ENCODE measurements at places on chromosomes 12 and 14.

GRCh38 chr12:46108721-46109120 lies 118.3 kb upstream of the SCAF11 start:
- DNase-seq, result no peak

DNA sequence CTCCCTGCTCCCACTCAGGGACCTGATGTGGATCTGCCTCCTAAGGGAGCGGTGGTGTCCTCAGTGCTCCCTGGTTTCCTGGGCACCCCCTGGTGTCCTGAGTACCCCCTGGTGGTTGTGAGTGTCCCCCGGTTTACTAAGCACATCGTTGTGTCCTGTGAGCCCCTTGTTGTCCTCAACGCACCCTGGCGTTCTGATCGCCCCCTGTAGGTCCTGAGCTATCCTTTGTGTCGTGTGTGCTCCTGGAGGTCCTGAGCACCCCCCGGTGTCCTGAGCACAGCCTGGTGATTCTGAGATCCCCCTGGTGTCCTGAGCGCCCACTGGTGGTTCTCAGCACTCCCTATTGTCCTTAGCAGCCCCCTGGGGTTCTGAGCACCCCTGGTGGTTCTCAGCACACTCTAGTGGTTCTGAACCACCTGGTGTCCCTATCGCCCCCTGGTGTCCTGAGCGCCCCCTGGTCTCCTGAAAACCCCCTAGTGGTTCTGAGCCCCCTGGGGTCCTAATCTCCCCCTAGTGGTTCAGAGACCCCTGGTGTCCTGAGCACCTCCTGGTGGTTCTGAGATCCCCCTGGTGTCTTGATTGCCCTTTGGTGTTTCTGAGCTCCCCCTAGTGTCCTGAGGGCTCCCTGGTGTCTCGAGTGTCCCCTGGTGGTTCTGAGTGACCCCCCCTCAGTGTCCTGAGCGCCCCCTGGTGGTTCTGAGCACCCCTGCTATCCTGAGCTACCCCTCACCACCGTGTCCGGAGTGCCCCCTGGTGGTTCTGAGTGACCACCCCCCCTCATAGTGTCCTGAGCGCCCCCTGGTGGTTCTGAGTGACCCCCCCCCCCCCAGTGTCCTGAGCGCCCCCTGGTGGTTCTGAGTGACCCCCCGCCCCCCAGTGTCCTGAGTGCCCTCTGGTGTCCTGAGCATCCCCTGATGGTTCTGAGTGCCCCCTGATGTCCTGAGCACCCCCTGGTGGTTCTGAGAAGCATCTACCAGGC lies 615.1 kb downstream of the TMEM121 start:
- DNase-seq, result no peak

DNA sequence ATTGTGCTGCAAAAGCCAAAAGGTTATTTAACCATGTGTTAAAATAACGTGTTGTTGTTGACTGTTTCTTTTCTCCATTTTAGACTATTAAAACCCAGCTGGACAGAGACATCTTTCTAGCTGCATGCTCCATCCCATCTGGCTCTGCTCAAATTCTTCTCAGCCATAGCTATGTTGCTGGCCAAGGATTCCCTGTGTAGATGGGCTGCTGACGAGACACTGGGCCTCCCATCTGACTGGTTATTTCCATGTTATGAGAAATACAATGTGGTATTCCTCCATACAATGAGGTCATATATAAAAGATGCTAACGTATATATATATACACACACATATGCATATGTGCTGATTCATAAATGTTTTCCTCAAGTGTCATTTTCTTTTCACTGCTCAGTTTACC lies 30.1 kb downstream of the MED13L start:
- DNase-seq, result no peak

GRCh38 chr12:83476695-83477690 lies 790.3 kb downstream of the TMTC2 start:
- DNase-seq, result no peak

GRCh38 chr12:71730936-71731335 lies 23.7 kb upstream of the RAB21 start:
- no peak for DNase-seq

DNA sequence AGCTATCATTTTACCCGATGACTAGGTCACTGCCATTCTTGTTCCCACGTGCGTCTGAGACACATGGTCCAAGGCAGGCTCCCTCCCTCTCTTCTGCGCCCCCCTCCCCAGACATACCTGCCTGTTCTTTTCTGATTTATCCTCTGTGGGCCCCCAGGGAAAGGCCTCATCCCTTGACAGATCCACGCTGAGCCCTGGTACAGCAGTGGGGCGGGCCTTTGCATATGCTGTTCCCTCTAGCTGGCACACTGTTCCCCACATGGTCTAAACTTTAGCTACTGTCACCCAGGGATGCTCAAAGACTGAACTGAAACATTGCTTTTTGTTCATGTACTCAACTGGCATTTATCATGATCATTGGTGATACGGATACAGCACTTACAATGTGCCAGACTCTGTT lies 122.5 kb downstream of the SCARB1 start:
- DNase-seq, result no peak

DNA sequence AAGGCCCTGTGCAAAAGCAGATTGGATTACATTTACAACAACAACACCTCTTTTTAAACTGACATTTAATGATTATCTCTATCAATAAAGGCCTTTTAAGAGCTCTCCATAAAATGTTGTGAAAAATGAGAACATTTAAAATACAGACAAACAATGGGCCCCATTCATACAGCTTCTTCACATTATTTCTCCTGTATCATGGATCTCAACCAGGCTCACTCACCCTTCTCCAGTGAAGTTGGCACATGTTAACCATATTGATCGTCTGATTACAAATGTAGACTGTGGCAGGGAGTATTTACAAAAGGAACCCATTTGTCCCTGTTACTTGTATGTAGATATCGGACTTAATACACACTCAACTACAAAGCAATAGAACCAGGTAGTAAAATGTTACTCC lies 220.2 kb upstream of the BTG1 start:
- DNase-seq, result no peak

DNA sequence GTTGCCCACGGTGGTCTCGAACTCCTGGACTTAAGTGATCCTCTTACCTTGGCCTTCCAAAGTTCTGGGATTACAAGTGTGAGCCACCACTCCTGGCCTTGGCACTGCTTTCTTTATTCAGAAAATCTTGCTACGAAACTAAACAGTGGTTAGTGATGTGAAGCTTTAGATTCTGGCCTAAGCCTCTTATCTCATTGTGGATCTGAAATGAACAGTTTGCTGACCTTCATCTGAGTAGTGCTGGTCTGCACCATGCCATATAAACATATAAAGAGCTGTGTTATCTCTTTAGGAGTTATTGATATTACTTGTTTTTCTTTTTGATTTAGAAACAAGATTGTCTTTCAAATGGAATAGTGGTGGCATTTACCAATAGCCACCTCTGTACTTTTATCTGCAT lies 22.6 kb downstream of the SRGAP1 start:
- DNase-seq, result no peak

GRCh38 chr14:33675415-33676130 lies 275.3 kb downstream of the EGLN3 start:
- peak; percentile 5 for DNase-seq

GRCh38 chr12:32483499-32483898 lies 84.1 kb downstream of the FGD4 start:
- no peak for DNase-seq

GRCh38 chr12:1117371-1117770 lies 126.3 kb downstream of the ERC1 start:
- no peak for DNase-seq

DNA sequence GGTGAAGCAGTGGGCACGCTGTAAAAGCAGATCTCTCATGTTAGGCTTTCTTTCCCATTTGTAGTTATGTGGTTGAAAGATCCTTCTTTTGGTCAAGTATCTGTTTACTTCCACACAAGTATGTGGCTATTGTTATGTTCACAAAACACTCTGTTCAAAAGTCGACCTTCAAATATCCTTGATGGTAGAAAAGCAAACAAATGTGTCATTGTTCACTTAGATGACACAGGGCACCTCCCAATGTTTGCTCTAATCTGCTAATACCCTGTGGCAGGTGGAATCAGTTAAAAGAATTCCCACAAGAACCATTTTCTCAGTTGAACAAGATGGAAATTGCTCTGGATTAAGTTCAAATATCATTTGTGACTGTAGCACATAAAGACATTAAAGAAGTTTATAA lies 43.6 kb upstream of the NAA30 start:
- no peak for DNase-seq

DNA sequence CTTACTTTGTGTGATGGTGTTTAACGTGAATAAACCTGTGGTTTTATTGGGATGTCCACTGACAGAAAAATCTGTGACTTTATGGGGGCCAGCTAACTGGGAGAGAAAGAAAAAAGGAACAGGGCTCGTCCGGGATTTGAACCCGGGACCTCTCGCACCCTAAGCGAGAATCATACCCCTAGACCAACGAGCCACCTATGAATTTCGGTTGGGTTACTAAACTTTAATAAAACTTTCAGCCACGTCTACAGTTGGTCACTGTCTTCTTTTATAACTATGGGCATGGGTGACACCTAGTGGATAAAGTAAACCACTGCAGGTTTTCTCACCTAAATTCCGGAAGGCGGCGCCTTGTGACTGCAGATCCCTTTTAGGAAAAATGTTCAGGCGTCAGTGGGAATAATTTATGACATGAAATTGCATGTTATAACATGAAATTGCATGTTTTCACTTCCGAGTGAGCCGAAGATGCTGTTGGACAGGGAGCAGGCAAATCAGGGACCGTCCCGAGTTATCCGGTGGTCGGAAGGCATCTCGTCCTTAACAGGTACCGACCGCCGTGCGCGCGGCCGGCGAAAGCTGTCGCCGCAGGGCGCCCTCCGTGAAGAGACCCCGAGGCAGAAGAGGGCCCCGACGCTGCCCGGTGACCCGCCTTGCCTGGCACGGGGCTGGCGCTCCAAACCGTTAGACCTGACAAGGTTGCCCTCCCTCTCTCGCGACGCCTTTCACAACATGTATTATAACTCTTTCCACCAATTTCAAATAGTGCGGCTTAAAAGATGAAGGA lies 18.2 kb upstream of the RNASE12 start:
- peak; percentile 83 for DNase-seq

DNA sequence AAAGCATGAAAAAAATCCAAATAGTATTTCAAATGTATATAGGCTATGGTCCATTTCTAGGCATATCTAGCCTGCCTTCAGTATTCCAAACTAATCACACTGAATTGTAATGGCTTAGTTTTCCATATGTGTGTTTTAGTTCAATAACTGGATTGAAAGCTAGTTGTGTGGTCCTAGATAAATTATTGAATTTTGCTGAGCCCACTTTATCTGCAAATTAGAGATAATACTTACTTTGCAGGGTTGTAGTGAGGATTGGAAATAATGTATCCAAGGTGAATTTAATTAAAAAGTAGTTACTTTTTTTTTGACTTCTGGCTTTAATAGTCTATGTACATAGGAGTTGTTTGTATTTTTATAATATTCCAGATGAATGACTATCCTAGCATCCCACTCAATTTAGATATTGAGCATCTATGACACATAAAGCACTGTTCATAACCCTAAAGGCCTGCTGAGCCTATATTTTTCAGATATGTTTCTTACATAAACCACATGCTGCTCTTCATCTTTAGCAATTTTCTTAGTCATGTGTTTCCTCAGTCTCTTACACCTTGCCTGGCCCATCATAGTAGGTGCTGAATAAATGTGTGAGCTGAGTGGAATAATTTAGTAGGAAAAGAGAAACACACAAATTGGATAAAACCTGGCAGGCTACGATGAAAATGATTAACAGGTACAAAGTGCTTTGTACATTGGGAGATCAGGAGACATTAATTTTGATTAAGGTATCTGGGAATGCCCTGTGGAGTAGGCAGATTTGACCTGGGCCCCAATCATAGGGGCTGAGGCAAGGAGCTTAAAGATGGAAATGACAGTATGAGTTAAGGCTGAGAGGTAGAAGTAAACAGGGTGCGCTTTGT lies 1.1 kb upstream of the ATP23 start:
- DNase-seq, result peak; percentile 4

GRCh38 chr12:103785243-103786031 lies 55.6 kb downstream of the NT5DC3 start:
- DNase-seq, result no peak

GRCh38 chr12:9372202-9372601 lies 164.0 kb upstream of the PZP start:
- peak; percentile 34 for DNase-seq

- DNase-seq, result no peak
Measured at GRCh38 chr12:42504049-42504448, 85.5 kb downstream of the PRICKLE1 start.

DNA sequence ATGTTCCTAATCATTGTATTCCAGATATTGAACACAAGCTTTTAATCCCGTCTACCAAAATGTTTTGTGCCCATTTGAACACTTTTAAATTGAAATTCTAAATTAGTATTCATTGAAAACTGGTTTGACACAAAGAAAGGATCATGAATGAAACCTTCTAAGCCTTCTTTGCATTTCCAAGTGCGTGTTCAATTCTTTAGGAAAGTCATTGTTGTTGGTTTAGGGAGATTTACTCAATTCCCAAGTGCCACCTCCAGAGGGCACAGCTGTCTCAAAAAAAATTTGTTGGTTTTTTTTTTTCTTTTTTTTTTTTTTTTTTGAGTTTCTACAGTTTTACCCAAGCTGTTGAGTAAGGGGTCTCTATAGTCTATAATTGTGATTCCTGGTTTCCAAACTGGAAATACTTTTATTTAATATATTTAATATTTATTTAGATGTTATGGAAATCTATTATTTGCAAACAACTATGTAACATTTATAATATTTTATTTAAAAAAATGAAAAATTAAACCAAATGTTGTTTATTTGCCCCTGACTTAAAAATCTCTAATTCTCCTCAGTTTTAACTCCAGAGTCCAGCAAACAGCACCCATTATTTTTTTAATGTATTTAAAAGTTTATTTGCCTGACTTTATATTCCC lies 79.9 kb downstream of the NEDD1 start:
- no peak for DNase-seq

DNA sequence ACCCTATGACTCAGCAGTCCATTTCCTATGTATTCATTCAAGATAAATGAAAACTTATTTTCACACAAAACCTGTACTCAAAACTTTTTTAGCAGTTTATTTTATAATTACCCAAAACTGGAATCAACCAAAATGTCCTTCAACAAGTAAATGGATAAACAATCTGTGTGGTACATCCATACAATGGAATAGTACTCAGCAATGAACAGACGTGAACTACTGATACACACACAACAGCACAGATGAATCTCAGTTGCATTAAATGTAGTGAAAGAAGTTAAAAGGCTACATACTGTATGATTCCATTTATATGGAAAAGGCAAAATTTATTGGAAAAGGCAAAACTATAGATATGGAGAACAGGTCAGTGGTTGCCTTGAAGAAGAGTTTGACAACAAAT lies 90.1 kb downstream of the KIAA0586 start:
- no peak for DNase-seq

DNA sequence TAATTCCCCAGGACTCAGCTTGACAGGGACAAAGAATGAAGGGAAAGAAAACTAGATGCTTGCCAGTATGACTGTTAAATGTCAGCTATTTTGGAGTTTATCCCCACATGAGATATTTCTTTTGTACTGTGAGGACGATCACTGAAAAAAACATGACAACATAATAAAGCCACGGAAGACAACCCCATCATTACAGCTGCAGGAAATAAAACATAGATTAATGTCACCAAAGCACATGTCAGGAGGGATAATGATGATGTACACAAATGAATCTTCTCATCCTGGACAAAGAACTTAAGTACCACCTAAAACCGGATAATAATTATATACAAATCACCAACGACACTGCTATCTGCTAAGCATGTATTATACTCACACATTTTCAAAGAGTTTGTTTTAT lies 84.6 kb upstream of the GRIP1 start:
- no peak for DNase-seq

All from mammary epithelial cell (primary cell).